ENCODE measurements at places on chromosomes 1 and 21.
A peak's percentile ranks its signal among the peaks of the same experiment; 100 is the strongest.

GRCh38 chr21:40732253-40733023, 114.5 kb downstream of the DSCAM start:
- no peak for DNase-seq

GRCh38 chr1:186295980-186296379, 79.1 kb downstream of the TPR start:
- DNase-seq: no peak

DNA sequence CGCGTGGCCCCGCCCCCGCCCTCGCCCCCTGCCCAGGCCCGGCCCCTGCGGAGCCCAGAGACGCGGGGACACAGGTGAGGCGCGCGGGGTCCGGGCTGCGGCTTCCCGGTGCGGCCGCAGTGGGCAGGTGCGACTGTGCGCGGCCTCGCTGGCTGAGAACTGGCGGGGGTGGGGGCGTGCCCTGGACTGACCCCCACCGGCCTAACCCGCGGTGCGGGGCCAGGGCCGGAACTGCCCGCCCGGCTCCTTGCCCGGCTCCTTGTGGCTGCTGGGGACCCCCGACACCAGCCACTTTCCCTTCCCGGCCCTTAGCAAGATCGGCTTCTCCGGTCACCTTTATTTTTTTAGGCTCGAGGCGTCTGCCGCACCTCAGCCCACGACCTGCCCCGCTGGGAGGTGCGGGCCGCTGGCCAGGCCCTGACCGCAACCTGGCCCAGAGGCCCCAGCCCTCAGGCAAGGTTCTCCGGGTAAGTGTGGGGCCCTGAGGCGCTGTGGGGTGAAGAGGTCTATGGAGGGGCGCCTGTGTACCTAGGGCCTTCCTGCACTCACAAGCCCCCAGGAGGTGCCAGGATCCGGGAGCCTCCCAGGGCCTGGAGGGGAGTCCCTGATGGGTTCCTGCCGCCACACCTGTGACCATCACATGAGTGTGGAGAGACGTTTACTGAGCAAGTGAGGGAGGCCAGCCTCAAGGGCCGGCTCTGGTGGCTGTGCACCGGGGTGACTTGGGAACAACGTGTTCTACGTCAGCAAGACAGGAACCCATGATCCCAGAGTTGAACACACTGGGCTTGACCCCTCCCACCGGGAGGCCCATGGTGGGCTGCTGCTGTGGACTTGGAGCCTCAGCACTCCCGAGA, at the start of gene SMIM1:
Gene SMIM1, plus strand, starts transcription at position 35 of the 857 bp plus-strand sequence. CDS start 2,625 bp downstream, outside the sequence.
- DNase-seq: no peak

DNA sequence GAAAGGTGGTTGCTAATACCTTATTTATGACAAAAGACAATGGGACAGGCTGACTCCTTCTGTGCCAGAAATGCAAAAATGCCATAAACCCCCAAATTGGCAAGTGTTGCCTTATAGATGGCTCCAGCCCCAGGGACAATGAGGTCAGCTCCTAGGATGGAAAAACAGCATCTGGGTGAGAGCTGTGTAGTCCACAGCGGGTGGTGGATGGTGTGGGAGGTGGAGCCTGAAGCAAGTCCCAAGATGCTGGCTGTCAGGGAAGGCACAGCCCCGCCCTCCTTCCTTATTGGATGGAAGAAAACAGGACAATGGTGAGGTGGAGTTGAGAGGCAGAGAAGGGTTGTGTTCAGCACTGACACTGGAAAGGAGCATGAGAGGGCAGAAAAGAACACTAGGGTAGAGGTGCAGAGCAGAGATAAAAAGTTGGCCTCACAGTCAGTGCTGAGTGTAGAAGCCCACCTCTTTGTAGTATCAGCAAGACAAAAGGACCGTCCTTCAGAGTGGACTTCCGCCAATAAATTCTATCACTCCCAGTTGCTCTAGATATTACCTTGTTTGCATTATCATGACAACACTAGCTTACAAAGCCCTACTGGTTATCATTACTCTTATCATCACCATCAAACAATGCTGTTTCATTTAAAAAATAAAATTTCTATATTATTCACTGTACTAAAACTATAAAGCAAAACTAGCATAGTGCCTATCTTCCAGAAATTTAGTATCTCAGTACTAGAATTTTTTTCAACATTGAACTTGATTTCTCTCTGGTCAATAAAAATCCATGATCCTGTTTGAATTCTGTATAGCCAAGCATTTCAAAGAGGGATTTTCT, 3.7 kb upstream of the SDE2 start:
- peak; percentile 16 for DNase-seq

DNA sequence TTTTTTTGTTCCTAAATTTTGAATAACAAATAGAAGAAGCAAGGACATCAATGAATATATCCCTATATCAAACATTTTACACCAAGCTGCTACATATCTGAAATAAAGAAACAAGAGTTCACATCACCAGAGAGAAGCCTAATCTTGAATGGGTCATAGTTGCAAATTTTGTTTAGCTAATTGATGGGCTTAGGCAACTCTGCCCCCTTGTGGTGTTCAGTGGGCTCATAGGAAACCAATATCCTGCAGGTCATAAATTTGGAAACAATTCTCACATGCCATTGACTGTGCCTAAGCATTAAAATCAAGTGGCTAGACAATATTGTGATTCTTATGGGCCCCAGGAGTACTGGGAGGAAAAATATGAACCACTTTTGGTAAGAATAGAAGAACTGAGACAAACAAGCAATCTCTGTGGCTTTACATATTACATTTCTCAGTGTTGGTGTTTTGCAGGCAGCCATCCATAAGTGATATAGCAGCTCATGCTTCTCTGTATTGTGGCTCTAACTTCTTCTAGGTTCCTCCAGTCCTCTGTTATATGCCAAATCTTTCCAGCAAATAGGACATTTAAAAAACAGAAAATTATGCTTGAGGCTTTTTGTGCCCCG, 1262.8 kb upstream of the PRMT6 start:
- DNase-seq: peak; percentile 0

DNA sequence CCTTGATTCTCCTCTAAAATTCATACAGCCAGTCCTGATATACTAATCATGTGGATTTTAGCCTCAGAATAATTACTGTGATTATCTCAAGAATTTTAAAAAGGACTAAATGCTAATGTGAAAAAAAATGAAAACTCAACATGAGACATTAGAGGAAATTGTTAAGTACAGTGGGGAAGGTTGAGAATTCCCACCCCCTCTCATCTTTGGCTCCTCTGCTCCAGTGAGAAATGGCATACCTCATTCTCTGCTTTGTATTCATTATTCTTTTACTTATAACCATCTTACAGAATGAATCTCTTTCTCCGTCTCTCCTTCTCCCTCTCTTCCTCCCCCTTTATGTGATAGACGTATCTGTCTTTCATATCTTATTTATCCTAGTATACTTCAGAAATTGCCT, 70.9 kb downstream of the DIRAS3 start:
- no peak for DNase-seq

- no peak for DNase-seq
Observed at GRCh38 chr1:20678599-20678998, 17.4 kb upstream of the DDOST start.

DNA sequence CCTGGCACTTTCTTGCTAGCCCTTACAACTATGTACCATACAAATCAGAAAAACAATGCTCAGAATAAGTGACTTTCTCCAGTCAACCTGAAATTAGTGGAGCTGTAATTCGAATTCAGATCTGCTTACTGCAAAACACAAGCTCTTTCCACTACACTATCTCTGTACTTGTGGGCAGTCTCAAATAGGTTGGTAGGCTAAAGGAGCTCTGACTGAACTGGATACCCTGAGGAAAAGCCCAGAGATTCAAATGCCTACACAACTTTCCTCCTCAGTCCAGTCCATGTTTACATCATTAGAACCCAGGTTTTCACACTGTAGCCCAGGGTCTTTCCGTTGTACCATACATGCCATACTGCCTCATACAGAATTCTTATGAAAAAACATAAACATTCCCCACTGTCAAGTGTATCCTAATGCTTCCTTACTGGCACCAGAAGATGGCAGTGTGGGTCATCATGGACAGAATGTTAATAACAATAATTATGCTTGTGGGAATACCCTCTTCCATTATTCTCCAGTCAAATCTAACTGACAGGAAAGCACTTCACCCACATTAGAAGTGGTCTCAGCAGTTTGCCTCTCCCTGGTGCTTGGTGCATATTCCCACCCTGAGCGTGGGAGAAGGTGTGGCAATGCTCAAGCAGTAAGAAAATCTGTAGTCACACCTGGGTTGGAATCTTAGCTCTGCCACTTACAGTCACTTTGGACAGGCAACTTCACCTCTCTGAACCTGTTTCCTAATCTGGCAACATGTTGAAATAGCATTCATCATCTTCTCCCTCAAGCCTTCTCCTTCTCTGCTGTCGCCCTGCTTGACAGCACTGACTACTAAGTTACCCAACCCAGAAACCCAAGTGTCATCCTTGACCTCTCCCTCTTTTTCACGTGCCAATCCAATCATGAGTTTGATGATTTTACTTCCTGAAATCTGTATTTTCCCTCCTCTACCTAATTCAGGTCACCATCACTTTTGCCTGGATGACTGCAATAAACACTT, 14.4 kb upstream of the ZFYVE9 start:
- peak; percentile 45 for DNase-seq

DNA sequence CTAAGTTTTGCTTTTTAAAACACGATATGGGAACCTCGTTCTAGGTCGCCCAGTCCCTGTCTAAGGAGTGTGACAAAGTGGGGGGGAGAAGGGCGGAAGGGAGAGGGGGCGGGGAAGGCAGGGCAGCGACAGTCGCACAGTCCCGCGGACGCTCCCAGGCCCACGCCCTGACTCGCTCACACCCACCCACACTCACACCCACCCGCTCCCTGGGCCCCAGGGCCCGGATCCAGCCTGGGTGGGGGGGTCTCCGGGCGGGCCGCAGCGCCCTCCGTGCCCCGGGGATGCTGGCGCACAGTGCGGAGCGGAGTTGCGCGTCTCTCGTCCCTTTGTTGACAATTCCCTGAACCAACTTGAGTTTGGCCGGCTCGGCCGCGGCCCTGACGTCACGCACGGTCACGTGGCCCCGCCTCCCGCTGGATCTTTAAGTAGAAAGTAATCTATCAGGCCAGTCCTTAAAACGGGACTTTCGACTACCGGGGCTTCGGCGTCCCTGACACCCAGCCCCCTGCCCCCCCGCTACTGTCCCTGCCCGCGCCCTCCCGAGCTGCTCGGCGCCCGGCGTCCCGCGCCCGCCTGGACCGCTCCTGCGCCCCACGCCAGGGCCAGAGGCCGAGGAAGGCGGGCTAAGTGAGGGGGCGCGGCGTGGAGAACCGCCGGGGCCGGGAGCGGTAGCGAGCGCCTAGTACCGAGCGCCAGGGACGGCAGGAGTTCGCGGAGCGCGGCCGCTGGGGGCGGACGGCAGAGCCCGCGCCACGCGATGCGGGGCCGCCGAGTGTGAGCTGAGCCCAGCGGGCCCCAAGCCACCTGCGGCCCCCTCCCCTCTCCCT, at the start of gene FOXD3:
Gene FOXD3, plus strand, starts transcription at position 454 of the 830 bp plus-strand sequence. CDS start 492 bp downstream, outside the sequence.
- DNase-seq: peak; percentile 52

DNA sequence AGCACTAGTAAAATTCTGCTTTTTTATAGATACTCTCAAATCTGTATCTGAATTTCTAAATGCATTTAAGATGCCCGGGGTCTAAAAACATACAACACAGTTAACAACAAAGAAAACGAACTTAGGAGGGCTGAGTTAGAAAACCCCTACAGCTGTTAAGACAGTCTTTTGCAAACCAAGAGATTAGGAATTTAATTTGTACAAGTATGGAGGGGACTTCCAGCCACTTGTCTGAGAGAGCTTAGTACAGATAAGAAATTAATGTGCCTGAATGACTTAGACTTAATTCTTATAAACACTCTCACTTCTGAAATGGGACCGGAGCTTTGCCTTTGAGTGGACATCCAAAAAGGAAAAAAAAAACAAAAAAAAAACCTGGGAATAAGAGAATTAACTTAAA, 61.6 kb downstream of the SMYD3 start:
- DNase-seq: no peak

- no peak for DNase-seq
Observed at GRCh38 chr1:110948038-110948810, 15.5 kb downstream of the LRIF1 start.

- no peak for DNase-seq
Observed at GRCh38 chr1:56215086-56215485, 364.3 kb downstream of the PLPP3 start.

- DNase-seq: peak; percentile 89
Observed at GRCh38 chr1:30816211-30817076, 58.9 kb upstream of the LAPTM5 start.

DNA sequence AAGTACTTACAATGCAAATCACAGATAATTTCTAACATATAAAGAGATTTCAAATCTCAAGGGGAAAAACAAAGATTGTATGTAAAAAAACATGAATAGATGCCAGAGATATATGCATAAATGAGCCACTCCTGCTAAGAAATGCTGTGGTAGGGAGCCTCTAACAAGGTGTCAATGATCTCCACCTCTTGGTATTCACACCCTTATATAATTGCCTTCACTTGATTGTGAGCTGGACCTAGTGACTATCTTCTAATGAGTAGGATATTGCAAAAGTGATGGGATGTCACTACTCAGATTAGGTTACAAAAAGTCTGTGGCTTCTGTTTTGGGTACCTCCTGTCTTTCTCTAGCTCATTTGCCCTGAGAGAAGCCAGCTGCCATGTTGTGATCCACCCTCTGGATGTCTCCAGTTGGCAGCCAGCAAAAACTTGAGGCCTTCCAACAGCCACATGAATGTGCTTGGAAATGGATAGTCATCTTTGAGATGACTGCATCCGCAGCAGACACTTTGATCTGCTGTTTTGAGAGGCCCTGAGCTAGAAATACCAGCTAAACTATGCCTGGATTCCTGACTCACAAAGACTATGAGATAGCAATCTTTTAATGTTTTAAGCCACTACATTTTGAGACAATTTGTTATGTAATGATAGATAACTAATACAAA, 196.1 kb upstream of the FGGY start:
- DNase-seq: no peak

GRCh38 chr1:3524556-3525203, 70.2 kb downstream of the ARHGEF16 start:
- no peak for DNase-seq

GRCh38 chr1:1610796-1611195, 4.5 kb upstream of the MIB2 start:
- no peak for DNase-seq

DNA sequence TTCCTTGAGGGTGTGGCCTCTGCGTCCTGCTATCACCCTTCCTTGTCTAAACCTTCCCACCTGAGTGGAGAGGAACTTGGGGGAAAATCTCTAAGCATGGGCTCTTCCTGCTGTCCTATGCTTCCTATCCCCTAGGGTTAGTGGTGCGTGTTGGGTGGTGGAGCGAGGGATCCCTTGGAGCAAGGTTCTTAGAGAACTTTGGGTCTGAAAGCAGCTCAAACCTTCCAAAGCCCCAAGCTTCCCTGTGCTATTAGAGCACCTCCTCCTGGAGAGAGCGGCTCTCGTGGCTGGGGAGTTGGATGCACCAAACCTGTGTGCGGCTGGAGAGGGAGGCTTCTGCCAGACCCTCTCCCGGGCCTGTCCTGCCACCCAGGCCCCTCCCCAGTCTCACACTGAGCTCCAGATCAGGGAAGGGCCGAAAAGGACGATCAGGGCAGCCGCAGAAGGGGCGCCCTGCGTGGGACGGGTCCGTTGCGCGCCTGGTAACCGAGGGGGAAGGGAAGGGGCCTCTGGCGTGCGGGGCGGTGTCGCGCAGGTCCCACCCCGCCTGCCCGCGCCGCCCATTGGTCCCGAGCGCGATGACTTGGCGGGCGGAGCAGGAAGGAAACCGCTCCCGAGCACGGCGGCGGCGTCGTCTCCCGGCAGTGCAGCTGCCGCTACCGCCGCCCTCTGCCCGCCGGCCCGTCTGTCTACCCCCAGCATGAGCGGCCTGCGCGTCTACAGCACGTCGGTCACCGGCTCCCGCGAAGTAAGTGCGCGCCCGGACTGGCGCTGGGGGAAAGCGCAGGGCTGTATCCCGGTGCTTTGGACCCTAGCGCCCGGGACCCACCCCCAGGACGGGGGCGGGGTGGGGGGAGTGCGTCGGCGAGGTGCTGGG, at the start of gene SH3BGRL3:
Gene SH3BGRL3, plus strand, starts transcription at position 631 of the 877 bp plus-strand sequence. Its CDS starts 70 bp downstream, at position 701.
- DNase-seq: peak; percentile 92

Measured in hepatic stellate cell (primary cell).